Activated CD8-positive, alpha-beta T cell treated with anti-CD3 and anti-CD28 coated beads for 36 hours (primary cell): ENCODE measurements at places on chromosomes 2 and 18. TPM values are rescaled to one million over a fixed set of nuclear protein-coding genes. Genes with fewer than 3 reads are reported as not detected.

DNA sequence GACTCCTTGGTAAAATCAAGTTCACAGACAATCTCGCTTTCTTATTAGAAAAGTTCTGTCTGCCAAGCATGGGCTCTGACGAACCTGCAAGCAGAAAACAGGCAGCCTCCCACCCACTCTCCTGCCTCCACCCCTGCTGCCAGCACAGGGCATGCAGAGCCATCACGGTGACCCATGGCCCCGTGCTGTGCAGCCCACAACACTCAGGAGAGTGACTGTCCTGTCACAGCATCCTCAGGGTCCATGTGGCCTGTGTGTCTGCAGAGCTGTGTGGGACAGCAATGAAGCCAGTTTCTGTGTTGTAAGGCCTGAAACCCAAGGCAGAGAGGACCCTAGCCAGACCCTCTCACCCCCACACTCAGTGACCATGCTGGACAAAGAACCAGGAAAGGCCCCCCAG is 46.2 kb downstream of the TFCP2L1 start:
- H3K4me3 ChIP-seq: no peak overlapping the region
- H3K27me3 ChIP-seq: no peaks in the 10 kb centered on the region
- DNase-seq: no peak
- H3K27ac ChIP-seq: no peak overlapping the region

GRCh38 chr18:76491776-76492668 is 3.0 kb downstream of the ZNF516 start:
- peak overlapping the region; percentile 85 for H3K27ac ChIP-seq
- peak; percentile 47 for DNase-seq
- H3K27me3 ChIP-seq: peaks cover 40% of the 10 kb centered on the region
- peak overlapping the region; percentile 90 for H3K4me3 ChIP-seq

DNA sequence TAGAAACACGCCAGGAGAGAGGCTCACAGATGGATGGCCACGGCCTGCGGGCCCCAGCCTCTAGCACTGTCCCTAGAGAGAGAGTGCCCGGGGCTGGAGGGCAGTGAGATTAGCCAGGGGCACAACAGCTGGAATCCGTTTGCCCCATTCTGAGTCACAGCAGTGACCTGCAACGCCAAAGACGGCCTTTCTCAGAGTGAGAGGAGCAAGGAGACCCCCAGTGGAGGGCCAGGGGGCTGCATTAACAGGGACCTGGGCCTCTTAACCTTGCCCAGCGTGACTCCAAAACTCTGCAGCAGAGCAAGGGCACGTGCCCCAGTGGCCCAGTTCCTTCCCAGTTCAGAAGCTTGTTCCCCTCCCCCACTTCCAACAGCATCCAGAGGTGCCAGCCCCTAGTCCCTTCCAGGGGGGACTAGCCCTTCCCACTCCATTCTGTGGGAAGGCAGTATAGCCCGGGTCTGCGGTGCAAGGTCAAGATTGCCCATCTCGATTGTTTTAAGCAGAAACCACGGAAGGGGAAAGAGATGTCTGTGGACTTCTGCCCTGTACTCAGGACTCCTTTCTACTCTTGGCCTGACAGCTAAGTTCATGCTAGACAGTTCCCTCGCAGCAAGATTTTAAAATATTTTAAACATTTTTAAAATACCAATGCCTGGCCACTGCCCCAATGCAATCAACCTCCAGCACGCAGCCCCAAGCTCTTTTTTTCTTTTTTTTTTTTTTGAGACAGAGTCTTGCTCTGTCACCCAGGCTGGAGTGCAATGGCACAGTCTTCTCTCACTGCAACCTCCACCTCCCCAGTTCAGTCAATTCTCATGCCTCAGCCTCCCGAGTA is 50.9 kb upstream of the BIN1 start:
- no peaks in the 10 kb centered on the region for H3K27me3 ChIP-seq
- H3K36me3 ChIP-seq: no peaks in the 10 kb centered on the region
- no peaks in the 10 kb centered on the region for H3K4me1 ChIP-seq
- peak; percentile 16 for DNase-seq
- H3K27ac ChIP-seq: no peak overlapping the region

DNA sequence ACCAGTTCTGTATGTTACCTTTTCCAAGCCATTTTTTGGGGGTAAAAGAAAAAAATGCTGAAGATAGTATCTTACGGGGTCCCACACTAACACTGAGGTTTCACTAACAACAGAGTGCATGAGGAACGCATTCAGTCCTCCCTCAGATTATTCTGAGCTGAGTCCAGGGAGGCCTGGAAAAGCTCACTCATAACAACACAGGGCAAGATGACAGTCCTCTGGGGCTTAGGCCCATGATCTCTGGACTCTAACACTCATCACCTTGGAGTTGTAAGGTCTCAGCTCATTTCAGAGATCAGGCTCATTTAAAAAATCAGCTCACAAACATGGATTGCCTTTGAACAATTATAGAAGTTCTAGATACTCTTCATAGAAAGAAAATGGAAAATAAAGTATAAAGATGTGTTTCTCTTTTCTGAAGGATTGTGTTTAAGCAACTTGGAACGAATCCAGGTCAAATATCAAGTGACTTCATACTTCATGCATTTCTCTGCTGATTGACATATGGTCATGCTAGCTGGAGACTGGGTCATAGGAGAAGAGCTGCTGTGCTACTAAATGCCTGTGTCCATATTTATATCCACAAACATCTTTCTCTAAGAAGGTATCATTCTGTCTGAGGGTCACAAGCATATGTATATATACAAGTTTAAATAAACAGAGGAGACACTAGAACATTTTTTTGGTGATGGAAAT is 265.8 kb downstream of the ALK start:
- H3K36me3 ChIP-seq: no peaks in the 10 kb centered on the region
- peaks cover 22% of the 10 kb centered on the region for H3K27me3 ChIP-seq
- no peaks in the 10 kb centered on the region for H3K4me1 ChIP-seq

GRCh38 chr2:152694161-152694661 is 23.1 kb downstream of the PRPF40A start:
- peaks cover 38% of the 10 kb centered on the region for H3K4me1 ChIP-seq
- H3K27me3 ChIP-seq: no peaks in the 10 kb centered on the region
- peaks cover 17% of the 10 kb centered on the region for H3K36me3 ChIP-seq
- peak overlapping the region; percentile 66 for H3K4me3 ChIP-seq

GRCh38 chr2:228602288-228602687 is 420.8 kb upstream of the SPHKAP start:
- H3K27me3 ChIP-seq: no peaks in the 10 kb centered on the region
- no peak for DNase-seq
- no peaks in the 10 kb centered on the region for H3K4me1 ChIP-seq
- no peak overlapping the region for H3K4me3 ChIP-seq
- no peak overlapping the region for H3K27ac ChIP-seq

GRCh38 chr2:170191166-170191866 is 13.4 kb downstream of the MYO3B start:
- no peaks in the 10 kb centered on the region for H3K4me1 ChIP-seq
- no peak overlapping the region for H3K27ac ChIP-seq
- no peaks in the 10 kb centered on the region for H3K36me3 ChIP-seq
- peaks cover 5% of the 10 kb centered on the region for H3K27me3 ChIP-seq
- no peak for DNase-seq
- no peak overlapping the region for H3K4me3 ChIP-seq

GRCh38 chr2:9206991-9207640 is 504 bp downstream of the ASAP2 start:
- no peak for DNase-seq
- peaks cover 2% of the 10 kb centered on the region for H3K4me1 ChIP-seq
- no peak overlapping the region for H3K27ac ChIP-seq
- peaks cover 38% of the 10 kb centered on the region for H3K27me3 ChIP-seq
- H3K4me3 ChIP-seq: peak overlapping the region; percentile 24

- no peaks in the 10 kb centered on the region for H3K4me1 ChIP-seq
- no peaks in the 10 kb centered on the region for H3K36me3 ChIP-seq
- H3K4me3 ChIP-seq: no peak overlapping the region
- H3K27me3 ChIP-seq: peaks cover 3% of the 10 kb centered on the region
Observed at GRCh38 chr2:105627534-105627933, 117.2 kb upstream of the NCK2 start.

DNA sequence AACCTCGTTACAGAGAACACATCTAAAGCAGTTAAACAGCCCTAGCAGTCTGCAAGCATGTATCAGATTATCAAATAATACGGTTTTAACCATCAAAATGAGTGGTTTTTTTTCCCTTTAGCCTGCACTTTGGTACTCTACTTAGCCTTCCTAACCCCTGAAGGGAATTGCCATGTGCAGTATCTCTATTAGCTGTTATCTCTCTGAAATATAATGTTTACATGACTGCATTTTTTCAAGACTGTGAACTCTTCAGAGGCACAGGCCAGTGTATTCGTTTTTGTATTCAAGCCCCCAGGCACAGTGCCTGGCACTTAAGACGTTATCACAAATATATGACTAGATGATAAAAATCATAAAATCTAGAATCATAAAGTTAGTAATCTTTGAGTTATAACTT is 509.5 kb downstream of the PARD3B start:
- H3K36me3 ChIP-seq: no peaks in the 10 kb centered on the region
- H3K27ac ChIP-seq: no peak overlapping the region
- peaks cover 8% of the 10 kb centered on the region for H3K4me1 ChIP-seq
- DNase-seq: no peak

DNA sequence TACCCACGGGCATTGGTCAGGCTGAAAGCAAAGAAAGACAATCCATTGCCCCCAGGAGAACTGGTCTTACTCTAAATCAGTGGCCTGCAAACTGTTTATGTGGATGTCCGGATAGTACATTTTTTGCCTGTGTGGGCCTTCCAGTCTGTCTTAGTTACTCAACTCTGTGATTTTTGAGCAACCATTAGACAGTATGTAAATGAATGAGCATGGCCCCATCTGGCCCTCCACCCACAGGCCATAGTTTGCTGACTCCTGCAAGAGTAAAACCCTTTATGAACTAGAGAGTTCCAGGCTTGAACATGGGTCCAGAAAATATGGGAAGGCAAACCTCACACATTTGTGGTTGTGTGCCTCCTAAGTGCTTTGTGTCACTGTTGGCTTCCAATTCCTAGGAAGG is 55.7 kb upstream of the CYP1B1 start:
- H3K4me1 ChIP-seq: no peaks in the 10 kb centered on the region
- H3K27me3 ChIP-seq: peaks cover 5% of the 10 kb centered on the region
- no peak overlapping the region for H3K27ac ChIP-seq
- H3K4me3 ChIP-seq: no peak overlapping the region
- DNase-seq: no peak

DNA sequence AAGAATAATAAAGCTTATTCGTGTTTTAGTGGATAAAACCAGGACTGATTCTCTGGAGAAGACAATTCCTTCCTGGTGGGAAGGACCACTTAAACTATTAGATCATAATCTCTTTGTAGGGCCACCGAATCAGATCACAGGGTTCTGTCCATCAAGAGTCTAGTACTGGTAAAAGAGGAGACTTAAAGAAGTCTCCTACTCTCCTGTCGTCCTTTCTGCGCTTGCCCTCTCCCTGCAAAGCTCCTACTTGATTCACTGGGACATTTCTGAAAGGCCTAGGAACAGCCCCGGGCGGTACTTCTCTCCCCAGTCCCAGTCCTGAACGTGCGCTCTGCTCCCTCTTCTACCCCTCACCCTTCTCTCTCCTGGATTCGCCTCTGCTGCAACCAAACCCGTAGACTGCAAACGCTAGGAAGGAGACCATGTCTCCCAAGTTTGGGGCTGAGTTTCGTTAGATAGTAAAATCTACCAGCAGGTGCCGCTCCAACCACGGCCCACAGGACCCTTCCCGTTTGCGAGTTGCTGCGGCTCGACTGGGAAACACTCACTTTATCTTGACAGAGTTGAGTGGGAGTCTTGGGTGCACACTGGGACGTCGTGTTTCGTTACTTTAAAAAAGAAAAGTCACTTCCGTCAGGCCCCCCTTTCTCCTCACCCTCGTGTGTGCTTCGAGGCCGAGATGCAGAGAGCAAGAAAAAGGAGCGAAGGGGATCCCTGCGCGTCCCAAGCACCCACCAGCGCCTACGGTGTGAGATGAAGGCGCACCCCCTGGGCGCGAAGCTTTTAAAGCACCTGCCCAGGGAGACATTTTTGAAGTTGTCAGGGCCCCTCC is 923 bp downstream of the FIGLA start:
- DNase-seq: peak; percentile 87
- peaks cover 50% of the 10 kb centered on the region for H3K27me3 ChIP-seq
- H3K36me3 ChIP-seq: peaks cover 2% of the 10 kb centered on the region
- no peak overlapping the region for H3K27ac ChIP-seq
- peak overlapping the region; percentile 61 for H3K4me3 ChIP-seq
- peaks cover 14% of the 10 kb centered on the region for H3K4me1 ChIP-seq

DNA sequence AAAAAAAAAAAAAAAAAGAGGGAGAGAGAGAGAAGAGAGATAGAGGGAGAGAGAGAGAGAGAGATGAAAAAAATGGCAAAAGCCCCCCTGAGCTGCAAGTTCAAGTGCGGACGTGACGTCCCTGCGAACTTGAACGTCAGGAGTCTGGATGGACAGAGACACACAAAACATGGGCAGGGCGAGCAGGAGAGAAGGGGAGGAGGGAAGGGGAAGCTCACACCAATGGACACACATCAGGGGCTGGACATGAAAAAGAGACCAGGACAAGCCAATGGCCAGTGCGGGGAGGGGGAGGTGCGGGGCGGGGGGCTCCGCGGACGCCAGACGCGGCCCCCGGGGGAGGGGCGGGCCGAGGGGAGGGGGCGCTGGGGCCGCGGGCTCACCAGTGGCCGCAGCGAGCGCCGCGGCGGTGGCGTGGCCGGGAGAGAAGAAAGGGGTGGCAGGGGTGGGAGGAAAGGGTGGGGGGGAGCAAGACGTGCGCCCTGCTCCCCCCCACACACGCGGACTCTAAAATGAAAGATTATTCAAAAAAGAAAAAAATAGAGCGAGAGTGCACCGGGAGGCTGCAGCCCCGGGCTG is at the start of gene BCL11A:
BCL11A (minus strand) TSS at position 160 of the 579 bp plus-strand sequence. CDS start 384 bp downstream, outside the sequence.
- no peak within 1 kb of the TSS for H3K27ac ChIP-seq
- H3K4me3 ChIP-seq: peak within 1 kb of the TSS; percentile 76
- peaks cover 44% of the 10 kb centered on the region for H3K4me1 ChIP-seq
- DNase-seq: peak; percentile 48

DNA sequence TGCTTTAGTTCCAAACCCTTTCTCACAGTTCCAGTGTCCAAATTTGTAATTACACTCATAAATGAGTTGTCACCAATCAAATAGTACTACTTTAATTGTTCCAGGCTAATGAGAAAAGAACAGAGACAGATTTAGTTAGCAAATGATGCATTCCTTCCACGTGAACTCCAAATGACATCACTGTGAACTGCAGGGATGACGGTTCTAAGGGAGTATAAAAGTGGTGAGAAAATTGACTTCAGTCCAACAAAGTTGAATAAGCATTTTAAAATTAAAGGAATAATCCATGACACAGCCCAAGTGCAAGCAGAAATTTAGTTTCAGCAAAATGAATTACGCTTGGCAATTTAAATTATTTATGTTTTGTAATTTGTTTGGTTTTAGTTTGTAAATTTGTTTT is 102.0 kb upstream of the LRATD1 start:
- no peaks in the 10 kb centered on the region for H3K4me1 ChIP-seq
- no peak overlapping the region for H3K4me3 ChIP-seq
- no peak for DNase-seq
- H3K36me3 ChIP-seq: no peaks in the 10 kb centered on the region
- no peak overlapping the region for H3K27ac ChIP-seq
- H3K27me3 ChIP-seq: no peaks in the 10 kb centered on the region

GRCh38 chr18:11324510-11324909 is 175.1 kb upstream of the PIEZO2 start:
- DNase-seq: no peak
- peaks cover 7% of the 10 kb centered on the region for H3K4me1 ChIP-seq
- no peak overlapping the region for H3K4me3 ChIP-seq
- H3K27ac ChIP-seq: no peak overlapping the region
- H3K27me3 ChIP-seq: no peaks in the 10 kb centered on the region
- no peaks in the 10 kb centered on the region for H3K36me3 ChIP-seq

Gene ERFE
- total RNA-seq: 0.99 TPM

Gene PTPN18
- 35.4 TPM for total RNA-seq

Gene GALNT5
- total RNA-seq: not detected

Gene CYP27C1
- total RNA-seq: not detected

Gene SERPINB3
- not detected for total RNA-seq

Gene NEB
- total RNA-seq: 0.34 TPM

Gene HOXD13
- not detected for total RNA-seq

Gene FAM237A
- not detected for total RNA-seq

Gene ZNF521
- total RNA-seq: not detected

Gene HMSD
- 1.4 TPM for total RNA-seq
